GM23248 (cell line): ENCODE measurements at places on chromosomes 2 and 18. TPM values are rescaled to one million over a fixed set of nuclear protein-coding genes. Genes with fewer than 3 reads are reported as not detected.

DNA sequence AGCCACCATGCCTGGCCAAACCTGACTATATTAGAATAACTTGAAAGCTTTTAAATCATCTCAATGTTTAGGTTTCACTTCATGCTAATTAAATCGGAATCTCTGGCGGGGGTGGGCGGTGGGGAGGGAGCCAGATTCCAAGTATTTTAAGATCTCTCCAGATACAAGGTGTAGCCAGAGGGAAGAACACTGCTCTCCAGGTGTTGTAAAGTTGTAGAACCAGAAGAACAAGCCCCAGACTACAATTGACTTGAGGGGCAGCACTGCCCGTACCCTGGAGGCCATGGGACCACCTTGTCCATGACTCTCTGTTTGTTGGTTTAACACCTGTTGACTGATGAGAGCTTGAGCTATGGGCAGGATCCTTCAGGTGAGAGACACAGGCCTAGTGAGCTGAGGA, 33.1 kb upstream of the GTF2A1L start:
- no peak overlapping the region for H3K4me3 ChIP-seq
- no peak overlapping the region for H3K27ac ChIP-seq
- DNase-seq: no peak
- H3K4me1 ChIP-seq: no peaks in the 10 kb centered on the region

The ZNF2 gene
- total RNA-seq: 5.6 and 7.6 TPM in 2 replicates

DNA sequence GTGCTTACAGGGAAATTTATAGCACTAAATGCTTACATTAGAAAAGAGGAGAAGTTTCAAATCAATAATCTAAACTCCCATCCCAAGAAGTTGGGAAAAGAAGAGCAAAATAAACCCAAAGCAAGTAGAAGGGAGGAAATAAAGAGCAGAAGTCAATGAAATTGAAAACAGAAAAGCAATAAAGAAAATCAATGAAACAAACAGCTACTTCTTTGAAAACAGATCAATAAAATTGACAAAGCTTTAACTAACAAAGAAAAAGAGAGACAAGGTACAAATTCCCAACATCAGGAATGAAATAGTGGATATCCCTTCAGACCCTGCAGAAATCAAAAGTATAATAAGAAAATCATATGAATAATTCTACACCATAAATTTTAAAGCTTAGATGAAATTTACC, 25.5 kb upstream of the ONECUT2 start:
- H3K4me1 ChIP-seq: no peaks in the 10 kb centered on the region
- H3K4me3 ChIP-seq: no peak overlapping the region

DNA sequence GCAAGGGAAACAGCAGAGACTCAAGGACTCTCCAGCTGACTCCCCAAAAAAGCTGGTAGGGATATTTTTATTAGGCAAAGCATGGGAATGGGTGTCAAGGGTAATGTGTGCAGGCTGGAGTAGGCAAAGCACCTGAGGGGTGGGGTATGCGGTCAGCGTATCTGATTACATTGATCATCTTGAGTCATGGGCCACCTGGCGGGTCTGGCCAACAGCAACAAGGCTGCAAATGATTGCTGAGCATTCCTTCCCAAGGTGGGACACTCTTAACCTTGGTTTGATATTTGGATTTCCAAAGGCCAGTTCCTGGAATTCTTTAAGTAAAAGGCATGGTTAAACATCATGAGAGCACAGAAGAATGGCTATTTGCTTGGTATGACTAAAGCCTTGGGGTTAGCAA, 32.6 kb upstream of the CCBE1 start:
- H3K4me1 ChIP-seq: peaks cover 9% of the 10 kb centered on the region
- H3K4me3 ChIP-seq: no peak overlapping the region
- DNase-seq: no peak
- no peaks in the 10 kb centered on the region for H3K27me3 ChIP-seq
- no peaks in the 10 kb centered on the region for H3K36me3 ChIP-seq
- H3K27ac ChIP-seq: no peak overlapping the region

GRCh38 chr18:67265464-67266245, 250.9 kb downstream of the DSEL start:
- peak overlapping the region; percentile 42 for H3K4me3 ChIP-seq
- no peaks in the 10 kb centered on the region for H3K36me3 ChIP-seq
- H3K4me1 ChIP-seq: peaks cover 32% of the 10 kb centered on the region
- peak; percentile 83 for DNase-seq
- H3K27ac ChIP-seq: peak overlapping the region; percentile 92

DNA sequence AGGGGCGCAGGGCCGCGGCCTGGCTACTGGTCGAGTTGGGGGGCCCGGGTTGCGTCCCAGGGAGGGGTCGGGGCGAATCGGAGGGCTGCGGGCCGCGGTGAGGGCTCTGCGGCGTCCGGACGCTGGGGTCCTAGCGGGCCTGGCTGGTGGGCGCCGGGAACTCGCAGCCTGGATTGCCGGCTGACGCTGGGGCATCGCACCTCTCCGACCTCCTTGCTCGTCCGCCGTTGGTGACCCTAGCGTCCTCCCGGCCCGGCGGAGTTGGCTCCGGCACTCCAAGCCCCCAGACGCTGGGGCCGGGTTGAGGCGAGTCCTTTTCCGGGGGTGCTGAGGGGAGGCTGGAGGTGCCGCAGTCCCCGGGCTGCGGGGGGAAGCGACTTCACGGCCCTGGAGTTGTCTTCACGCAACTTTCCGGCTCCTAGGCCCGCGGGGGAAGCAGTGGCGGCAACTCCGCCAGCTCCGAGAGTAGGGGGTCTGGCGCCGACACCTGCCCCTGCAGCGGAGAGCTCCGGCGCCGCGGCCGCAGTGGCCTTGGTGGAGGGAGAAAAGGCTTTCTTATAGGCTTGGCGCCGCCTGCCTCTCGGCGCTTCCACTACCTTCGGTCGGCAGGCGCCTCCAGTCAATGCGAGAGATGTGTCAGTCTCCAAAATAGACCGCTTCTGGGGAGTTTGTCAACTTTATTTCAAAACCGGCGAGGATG, 70.3 kb downstream of the HAUS1 start:
- peak overlapping the region; percentile 56 for H3K27ac ChIP-seq
- peaks cover 16% of the 10 kb centered on the region for H3K4me1 ChIP-seq
- no peaks in the 10 kb centered on the region for H3K27me3 ChIP-seq
- H3K36me3 ChIP-seq: no peaks in the 10 kb centered on the region
- peak; percentile 78 for DNase-seq
- peak overlapping the region; percentile 78 for H3K4me3 ChIP-seq

The CHRND gene
- total RNA-seq: not detected in 2 replicates

GRCh38 chr2:216819055-216819454, 40.8 kb downstream of the TNP1 start:
- H3K27me3 ChIP-seq: peaks cover 39% of the 10 kb centered on the region
- H3K4me1 ChIP-seq: no peaks in the 10 kb centered on the region
- no peaks in the 10 kb centered on the region for H3K36me3 ChIP-seq
- H3K27ac ChIP-seq: no peak overlapping the region

DNA sequence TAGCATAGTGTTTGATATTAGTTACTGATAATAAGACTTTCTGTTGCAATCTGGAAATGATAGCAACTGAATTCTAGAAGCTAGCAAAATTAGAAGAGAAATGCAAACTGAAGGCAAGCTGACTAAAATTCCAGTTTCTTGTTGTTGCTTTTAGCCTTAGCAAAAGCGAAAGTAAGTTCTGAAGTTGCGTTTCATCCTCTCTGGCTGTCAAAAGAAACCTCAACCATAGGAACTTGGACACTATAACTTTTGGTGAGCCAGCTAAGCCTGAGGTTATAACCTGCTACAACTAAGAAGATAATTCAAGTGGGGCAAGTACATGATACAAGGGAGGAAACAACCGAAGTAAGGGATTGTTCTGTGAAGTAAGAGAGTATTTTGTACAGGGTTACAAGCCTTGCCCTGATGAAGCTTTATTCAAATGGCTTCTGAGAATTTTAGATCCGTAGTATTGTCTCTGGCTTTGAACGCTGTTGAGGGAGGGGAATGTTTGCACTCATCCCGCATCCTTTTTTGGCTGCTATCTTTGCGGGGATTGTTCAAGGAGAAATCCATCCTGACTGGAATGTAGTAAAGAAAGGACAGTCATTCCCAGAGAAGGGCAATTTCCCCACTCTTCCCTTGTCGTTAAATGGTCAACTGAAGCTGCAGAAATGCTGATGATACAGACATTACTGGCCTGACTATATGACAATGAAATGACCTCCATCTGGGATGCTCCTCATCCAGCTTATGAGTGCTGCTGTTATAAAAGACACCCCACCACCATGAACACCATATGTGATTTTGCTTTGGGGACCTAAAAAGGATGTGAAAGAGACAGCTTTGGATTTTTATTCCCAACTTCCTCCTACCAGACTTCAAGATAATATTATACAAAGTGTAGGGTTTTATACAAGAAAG, 7.0 kb upstream of the TMX3 start:
- peak overlapping the region; percentile 69 for H3K4me3 ChIP-seq
- peak; percentile 56 for DNase-seq
- no peaks in the 10 kb centered on the region for H3K36me3 ChIP-seq
- H3K27ac ChIP-seq: peak overlapping the region; percentile 51
- no peaks in the 10 kb centered on the region for H3K27me3 ChIP-seq

GRCh38 chr2:70842401-70842800, 6.8 kb upstream of the CD207 start:
- no peaks in the 10 kb centered on the region for H3K36me3 ChIP-seq
- H3K4me1 ChIP-seq: no peaks in the 10 kb centered on the region
- DNase-seq: no peak
- peaks cover 7% of the 10 kb centered on the region for H3K27me3 ChIP-seq

DNA sequence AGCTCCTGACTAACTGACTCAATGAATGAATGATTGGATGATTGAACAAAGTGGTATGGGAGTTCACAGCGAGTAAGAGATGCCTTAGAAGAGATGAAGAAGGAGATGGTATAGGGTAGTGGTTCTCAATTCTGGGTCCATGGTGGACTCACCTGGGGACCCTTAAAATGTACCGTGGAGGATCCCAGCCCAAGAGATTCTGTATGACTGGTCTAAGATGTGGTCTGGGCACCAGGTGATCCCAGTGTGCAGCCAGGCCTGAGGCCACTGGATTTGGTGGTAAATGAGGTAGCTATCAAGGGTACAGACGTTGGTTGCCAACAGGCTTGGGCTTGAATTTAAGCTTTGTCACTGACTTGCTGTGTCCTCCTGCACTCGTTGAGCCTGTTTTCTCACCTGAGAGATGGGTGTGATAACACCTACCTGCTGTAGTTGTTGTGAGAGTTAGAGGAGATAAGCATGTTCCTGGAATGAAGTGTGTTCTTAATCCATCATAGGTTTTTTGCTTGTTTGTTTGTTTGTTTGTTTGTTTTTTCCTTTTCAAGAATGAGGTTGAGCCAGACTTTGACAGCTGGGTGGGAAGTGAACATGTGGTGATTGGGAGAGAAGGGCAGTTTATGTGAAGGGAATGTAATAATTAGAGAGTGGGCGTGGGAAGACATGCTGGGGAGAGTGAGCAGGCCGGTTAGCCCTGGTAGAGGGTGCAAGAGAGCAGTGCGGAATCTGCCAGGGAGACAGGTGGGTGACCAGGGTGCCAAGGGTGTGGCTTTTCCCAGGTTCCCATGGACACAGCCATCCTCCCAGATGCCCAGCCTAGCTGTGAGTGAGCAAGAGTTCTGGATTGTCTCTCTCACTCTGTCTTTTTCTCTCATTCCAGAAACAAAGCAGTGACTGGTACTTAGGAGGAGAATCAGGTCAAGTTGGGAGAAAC, 31.4 kb upstream of the IL1B start:
- H3K27ac ChIP-seq: no peak overlapping the region
- no peaks in the 10 kb centered on the region for H3K36me3 ChIP-seq
- H3K4me1 ChIP-seq: peaks cover 20% of the 10 kb centered on the region
- H3K4me3 ChIP-seq: no peak overlapping the region

GRCh38 chr18:78920456-78921138, 59.0 kb upstream of the SALL3 start:
- no peak overlapping the region for H3K4me3 ChIP-seq
- no peaks in the 10 kb centered on the region for H3K36me3 ChIP-seq
- H3K27ac ChIP-seq: no peak overlapping the region
- H3K4me1 ChIP-seq: no peaks in the 10 kb centered on the region

DNA sequence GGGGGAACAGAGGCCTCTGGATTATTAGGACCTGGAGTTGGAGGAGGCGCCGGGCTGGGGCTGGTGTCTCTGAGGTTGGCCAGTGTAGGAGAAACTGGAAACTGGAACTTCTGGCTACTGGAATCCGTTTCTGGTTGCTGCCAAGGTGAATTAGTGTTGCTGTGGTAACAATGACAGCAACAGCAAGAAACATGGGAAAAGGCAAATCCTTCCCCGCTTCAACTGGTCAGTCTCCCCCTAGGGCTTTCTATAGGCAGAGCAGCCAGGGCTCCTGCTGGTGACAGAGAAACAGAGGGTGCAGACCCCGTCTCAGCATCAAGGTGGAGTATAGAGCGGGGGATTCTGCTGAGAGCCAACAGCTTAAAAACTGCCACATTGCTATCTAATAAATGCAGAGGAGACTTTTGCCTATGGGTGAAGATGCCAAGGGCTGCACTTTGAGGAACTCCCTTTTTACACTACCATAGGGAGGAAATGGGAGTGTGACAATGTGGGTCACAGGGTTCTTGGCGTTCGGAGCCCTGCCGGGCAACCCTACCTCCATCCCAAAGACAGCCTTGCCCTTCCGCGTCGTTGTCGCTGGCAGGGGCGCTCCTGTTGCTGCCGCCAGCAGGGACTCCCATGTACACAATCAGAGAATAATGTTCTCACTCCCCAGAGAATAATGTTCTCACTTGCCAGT, 81.4 kb upstream of the CABLES1 start:
- H3K4me3 ChIP-seq: no peak overlapping the region
- no peaks in the 10 kb centered on the region for H3K27me3 ChIP-seq

The SPP2 gene
- total RNA-seq: not detected in 2 replicates

DNA sequence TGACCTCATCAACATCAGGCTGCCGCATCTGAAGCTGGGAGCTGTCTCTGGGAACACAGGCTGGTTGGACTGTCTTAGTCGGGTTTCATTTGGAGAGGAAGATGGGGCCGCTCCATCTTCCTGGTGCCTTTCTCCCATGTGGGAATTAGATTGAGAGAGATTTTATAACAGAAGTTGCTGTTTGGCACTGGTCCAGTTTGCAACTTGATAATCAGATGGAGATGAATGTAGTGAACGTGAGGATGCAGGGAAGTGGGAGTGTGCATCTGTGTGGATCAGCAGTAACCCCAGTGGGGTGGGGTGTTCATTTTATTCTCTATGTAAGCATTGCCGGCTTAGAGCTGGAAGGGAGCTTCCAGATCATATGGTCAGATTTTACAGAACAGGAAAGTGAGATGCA, 250.9 kb downstream of the DCDC2C start:
- H3K36me3 ChIP-seq: no peaks in the 10 kb centered on the region
- H3K27me3 ChIP-seq: no peaks in the 10 kb centered on the region
- no peak for DNase-seq
- no peak overlapping the region for H3K4me3 ChIP-seq

DNA sequence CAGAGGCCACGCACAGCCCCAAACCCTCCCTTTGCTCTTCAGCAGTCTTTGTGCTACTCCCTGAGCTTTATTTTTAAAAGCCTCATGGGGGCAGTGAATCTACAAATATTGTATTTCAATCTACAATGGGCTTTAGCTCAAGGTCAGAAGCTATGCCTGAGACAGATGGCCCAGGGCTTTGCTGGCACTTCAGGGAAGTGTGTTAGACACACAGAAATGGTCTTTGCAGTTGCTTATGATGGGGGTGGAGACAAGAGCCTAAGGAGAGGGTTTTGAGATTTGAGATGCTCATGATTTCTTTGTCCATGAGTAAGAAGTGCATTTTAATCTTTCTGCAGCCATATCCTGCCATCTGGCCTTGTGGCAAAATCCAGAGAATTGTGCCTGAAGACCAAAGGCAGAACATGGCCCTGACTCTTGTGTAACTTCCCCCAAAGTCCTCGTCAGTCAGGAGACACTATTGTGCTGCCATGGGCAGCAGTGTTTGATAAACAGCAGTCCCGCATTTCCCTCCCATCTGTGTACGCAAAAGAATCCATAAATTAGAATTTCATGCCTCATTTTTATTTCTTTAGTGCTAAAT, 92.6 kb downstream of the VAPA start:
- no peaks in the 10 kb centered on the region for H3K27me3 ChIP-seq
- DNase-seq: peak; percentile 47
- no peak overlapping the region for H3K4me3 ChIP-seq
- H3K36me3 ChIP-seq: no peaks in the 10 kb centered on the region
- H3K4me1 ChIP-seq: peaks cover 12% of the 10 kb centered on the region
- H3K27ac ChIP-seq: no peak overlapping the region
